ENCODE measurements at places on chromosomes 4 and X.

DNA sequence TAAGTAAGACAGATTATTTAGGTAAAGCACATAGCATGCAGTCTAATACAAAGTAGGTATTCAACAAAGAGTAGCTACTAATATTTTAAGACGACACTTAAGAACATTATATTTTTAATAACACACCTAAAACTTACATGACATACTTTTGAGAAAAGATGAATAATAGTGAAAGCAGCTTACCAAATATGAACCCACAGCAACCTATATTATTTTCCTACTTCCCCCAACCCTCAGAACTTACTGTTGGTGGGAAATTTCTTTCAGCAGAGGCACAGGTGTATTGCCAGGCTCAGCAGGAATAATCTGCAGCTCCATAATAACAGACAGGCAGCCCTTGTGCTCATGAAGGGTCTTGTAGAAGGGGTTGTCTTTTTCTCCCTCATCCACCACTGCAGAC lies 498.9 kb downstream of the GLUD2 start:
- no peak for DNase-seq

DNA sequence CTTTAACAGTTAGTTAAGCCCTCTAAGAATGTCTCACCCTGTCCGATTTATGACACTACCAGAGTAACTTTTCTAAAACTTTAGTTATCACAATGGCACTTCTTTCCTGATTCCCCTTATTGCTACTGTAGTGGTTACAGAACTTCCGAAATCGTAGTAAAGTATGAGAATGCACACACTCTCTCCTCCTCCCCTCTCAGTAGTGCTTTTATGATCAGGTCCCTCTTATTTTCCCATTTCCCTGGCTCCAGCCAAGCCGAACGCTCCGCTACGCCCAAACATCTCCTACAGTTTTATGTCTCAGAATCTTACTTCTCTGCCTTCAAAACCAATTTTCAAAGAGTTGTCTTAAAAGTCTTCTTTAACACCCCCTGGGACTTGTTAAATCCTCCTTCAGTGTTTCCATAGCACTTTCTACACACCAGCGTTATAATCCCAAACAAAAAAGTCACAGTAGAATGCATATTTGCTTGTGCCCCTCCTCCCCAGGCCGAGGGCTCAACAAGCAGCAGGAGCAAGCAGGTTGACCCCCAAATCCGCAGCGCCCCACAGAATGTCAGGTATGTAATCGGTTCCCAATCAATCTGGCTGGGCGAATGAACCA lies 671 bp downstream of the HPF1 start:
- DNase-seq = peak; percentile 6

DNA sequence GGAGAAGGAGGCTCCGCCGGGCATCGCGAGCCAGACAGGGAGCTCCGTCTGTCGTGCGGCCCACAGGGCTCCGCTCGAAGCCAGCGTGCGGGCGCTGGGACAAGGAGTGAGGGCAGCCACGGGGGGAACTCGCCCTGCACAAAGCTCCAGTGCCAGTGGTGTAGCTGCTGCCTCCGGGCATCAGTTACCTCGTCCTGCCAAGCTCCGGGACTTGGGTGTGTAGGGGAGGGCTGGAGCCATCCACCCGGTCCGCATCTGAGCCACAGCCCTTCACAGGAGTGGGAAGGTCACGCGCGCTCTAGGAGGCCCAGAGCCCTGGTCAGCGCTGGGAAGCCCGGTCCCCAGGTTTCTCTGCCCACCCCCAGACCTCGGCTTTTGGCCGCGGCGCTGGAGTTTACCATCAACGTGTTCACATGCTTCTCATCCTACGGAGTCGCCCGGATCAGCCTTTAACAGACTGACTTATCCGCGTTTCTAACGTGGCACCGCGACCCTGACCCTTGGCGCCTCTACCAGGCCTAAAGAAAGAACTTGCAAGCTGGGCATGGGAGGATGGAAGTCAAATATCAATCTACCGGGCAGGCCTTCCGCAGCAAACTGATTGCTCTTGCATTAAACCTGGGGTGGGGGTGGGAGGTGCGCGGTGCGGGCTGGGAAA lies 8.4 kb upstream of the PRDM8 start:
- DNase-seq = no peak

GRCh38 chr4:127210893-127211649 lies 421.7 kb upstream of the INTU start:
- DNase-seq = no peak

DNA sequence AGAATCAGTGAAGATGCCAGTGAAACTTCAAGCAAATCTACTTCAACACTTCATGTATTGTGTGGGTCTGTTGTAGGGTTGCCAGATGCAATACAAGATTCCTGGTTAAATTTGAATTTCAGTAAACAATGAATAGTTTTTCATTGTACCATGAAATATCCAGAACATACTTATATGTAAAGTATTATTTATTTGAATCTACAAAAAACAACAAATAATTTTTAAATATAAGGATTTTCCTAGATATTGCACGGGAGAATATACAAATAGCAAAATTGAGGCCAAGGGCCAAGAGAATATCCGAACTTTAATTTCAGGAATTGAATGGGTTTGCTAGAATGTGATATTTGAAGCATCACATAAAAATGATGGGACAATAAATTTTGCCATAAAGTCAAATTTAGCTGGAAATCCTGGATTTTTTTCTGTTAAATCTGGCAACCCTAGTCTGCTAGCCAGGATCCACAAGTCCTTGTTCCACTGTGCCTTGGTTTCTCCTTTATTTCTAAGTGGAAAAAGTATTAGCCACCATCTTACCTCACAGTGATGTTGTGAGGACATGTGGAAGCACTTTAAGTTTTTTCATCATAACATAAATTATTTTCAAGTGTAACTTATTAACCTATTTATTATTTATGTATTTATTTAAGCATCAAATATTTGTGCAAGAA lies 2.3 kb downstream of the CXCL8 start:
- DNase-seq = no peak

- no peak for DNase-seq
Measured at GRCh38 chr4:108834166-108834834, 71.4 kb upstream of the ETNPPL start.

GRCh38 chr4:137610960-137611359 lies 78.7 kb upstream of the PCDH18 start:
- DNase-seq = no peak

DNA sequence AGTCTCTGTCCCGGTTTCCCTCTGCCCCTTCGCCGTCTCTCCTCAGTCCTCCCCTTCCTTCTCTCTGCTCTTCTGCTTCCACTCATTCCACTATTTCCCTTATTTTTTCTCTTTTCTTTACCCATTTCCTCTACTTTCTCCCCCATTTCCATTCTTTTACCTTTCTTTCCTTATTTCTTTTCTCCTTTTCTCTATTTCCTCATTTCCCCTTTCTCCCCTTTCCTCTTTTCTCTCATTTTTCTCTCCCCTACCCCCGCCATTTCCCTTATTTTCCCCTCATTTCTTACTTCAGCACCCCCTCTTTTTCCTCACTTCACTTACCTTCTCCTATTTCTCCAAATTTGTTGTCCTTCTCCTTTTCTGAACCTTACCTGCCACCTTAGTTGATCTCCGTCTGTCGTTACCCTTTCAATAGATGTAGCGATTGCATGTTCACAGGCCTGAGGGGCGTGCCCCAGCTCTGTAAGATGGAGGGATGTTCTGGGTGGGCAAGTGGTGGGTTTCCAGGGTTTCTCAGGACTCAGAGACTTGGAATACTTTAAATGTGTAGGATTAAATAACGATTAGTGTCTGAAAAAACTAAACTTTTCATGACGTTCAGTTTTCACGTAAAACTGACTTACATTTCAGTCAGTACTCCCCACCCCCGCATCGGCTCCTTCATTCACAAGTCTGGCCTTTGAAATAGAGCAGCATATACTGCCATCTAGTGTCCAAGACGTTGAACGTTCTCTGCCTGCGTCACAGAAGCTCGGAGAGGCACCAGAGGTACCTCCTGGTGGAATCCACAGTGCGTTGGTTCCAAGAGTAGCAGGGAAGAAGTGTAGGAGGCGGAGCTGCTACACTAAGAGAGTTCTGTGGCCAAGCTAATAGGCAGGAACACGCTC lies 641 bp upstream of the NCBP2L start:
- DNase-seq = peak; percentile 83

Data from RPMI8226 (cell line).